ENCODE measurements at places on chromosomes 6 and 20. TPM values are rescaled to one million over a fixed set of nuclear protein-coding genes. Genes with fewer than 3 reads are reported as not detected.

GRCh38 chr20:44406572-44407137 is 51.2 kb downstream of the HNF4A start:
- no peak for DNase-seq

DNA sequence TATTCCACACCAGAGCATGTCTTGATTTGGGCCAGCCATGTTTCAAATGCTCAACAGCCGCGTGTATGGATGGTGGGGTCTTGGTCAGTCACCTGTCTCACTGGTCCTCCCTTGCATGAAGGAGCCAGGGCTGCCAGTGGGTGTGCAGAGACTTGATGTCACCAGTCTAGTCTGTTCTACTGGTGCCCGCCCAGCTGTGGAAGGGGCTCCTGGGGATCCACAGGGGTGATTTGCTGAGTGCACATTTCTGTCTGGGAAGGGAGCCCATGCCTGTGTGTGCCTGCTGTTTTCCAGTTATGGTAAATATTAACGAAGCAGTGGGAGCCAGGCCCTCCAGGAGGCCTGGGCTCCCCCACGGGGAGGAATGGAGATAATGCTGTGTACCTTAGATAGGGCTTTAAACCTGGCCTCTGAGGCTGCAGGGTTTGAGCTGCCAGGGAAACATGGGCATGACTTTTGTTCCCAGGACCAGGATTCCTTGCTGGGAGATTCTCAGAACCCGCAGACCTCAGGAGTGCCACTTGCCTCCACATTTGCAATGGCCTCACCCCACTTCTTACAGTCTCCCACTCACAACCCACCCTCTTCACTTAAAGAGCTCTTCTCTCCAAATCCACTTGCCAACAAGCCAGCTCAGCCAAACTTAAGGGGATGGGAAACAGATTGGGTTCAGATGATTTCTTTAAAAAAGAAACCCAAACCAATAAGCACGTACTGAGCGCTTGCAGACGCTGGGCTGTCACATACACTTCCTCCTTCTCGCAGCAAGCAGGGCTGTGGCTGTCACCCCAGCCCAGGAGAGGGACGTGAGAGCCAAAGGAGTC is 54.1 kb downstream of the VEGFA start:
- no peak for DNase-seq

GRCh38 chr20:8583566-8584043 is 451.5 kb downstream of the PLCB1 start:
- DNase-seq: no peak

DNA sequence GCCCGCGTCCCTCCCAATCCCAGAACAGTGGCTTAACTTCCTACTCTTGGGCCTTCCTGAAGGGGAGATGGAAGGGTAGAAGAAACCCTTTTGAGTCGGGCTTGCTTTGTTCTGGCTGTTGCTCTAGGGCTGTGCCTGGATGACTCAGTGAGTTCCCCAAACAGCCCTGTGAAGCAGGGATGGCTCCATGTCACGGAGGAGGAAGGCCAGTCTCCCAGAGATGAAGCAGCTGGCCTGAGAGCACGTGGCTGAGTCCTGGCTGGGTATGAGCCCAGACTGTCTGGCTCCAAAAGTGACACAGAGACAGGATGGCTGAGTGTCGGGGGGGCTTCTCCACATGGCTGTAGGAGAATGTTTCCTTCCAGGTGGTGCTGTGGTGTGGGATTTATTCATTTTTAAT is 4.6 kb downstream of the SYTL3 start:
- DNase-seq: no peak

GRCh38 chr6:18330548-18331081 is 56.5 kb upstream of the RNF144B start:
- no peak for DNase-seq

- no peak for DNase-seq
These were observed 862 bp upstream of the SOBP start for GRCh38 chr6:107488875-107489635.

DNA sequence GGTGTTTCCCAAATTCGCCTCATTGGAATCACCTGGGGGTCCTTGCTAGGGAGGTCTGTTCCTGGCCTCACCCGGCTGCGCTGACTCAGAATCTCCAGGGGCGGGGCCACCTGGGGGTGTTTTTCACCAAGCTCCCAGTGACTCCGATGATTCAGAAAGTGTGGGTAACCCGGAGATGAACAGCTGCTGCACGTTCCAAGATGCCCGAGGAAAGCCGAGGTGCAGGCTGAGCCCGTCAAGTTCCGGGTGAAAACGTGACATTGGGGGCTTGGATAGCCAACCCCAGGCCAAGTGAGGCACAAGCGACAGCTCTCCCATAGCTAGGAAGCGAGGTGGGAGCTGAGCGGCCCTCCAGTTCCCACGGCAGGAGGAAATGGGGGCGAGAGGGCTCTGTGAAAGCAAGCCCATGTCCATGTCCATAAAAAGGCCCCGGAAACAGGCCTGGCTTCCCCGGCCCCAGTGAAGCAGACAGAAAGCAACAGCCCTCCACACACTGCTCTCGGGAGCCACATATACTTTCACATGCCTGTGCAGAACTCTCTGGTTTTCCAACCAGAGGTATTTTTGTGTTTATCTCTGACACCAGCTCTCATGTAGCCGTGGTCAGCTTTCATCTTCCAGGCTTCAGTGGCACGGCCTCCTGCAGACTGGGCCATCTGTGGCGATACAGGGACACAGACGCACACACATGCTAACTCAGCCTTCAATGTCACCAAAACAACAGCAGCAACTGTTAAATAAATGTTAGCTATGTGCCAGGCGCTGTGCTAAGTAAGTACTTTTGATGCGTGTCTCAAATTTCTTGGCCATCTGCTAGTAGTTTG is 90.7 kb upstream of the CCDC28A start:
- DNase-seq: peak; percentile 65

- peak; percentile 46 for DNase-seq
These were observed 348.5 kb upstream of the BTBD3 start for GRCh38 chr20:11569163-11569562.

GRCh38 chr20:39785252-39785917 is 823.2 kb downstream of the DHX35 start:
- no peak for DNase-seq

GRCh38 chr6:147625946-147626345 is 117.5 kb downstream of the SAMD5 start:
- DNase-seq: no peak

DNA sequence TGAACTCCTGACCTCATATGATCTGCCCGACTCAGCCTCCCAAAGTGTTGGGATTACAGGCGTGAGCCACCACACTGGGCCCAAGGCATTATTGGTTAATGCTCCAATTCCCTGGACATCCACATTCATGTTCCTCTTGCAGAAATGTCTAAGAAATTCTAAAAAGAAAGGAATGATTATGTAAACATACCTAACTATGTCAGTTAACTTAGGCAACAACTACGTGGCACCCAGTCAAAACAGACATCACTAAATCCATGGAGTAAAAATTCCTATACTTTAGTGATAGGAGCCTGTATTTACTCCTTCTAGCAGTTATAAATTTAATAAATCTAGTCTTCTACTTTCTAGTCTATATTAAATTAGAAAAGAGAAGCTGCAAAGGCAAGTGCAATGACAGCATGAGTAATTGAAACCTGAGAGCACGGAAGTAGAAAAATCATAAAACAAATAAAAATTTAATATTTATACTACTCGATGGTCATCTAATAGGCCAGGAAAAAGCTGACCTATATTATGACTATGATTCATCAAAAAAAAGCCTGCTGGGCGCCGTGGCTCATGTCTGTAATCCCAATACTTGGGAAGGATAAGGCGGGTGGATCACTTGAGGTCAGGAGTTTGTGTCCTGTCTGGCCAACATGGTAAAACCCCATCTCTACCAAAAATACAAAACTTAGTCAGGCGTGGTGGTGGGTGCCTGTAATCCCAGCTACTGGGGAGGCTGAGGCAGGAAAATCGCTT is 4.2 kb downstream of the AHI1 start:
- DNase-seq: peak; percentile 69

- no peak for DNase-seq
These were observed 9.4 kb downstream of the CCNC start for GRCh38 chr6:99559057-99559456.

GRCh38 chr20:61478094-61478493 is 226.0 kb downstream of the CDH4 start:
- DNase-seq: no peak

DNA sequence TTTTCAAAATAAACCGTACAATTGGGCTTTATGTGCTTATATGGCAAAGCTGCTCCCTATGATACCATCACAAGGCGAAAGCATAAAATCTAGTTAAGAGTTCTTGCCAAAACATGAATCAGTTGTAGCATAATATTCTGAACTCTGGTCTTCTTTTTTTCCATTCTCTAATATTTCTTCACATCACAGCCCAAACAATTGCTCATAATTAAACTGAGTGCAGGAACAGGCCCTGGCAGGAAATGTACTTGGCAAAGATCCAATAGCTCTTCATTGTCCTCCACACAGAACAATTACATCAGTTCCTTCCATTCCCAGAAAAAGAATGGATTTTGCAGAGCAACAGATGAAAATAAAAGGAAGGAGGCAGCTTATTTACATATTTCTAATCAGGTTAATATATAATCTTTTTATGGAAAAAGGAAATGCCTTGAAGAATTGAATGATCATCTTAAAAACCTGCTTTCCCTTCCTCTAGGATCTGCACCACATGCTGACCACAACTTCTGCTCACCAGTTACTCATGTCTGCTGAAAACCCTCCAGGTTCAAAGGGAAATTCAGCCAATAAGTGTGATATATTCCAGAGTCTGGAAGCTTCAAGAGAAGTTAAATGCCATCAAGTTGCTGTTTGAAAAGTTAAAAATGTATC is 123.3 kb upstream of the COL21A1 start:
- DNase-seq: peak; percentile 89

- DNase-seq: no peak
These were observed 95.9 kb upstream of the ADGRF1 start for GRCh38 chr6:47138046-47138445.

- DNase-seq: no peak
These were observed 144.6 kb downstream of the SOBP start for GRCh38 chr6:107634324-107635056.

DNA sequence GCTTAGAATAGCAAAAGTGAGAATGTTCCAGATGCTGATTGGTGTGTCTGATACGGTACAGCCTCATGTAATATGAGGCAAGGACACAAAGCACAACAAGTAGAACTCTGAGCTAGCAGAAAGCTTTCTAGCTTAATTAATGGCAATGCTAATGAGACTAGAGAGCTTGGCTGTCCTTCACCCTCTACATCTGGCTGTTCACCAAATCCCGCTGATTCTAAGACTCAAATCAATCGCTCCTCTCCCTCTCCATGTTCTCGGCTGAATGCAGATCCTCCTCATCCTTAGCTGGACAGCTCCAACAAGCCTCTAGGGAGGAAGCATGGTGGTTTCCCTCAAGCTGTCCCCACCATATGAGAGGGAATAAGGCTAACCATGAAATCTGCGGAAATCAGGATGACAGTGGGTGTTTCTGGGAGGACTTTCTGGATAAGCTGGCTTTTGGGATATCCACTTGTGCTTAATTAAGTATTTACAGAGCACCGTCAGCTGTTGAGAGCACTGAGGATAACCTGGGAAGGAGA is 128.9 kb downstream of the FOXC1 start:
- DNase-seq: no peak

- DNase-seq: no peak
These were observed 130.4 kb upstream of the CCDC28A start for GRCh38 chr6:138643210-138643609.

DNA sequence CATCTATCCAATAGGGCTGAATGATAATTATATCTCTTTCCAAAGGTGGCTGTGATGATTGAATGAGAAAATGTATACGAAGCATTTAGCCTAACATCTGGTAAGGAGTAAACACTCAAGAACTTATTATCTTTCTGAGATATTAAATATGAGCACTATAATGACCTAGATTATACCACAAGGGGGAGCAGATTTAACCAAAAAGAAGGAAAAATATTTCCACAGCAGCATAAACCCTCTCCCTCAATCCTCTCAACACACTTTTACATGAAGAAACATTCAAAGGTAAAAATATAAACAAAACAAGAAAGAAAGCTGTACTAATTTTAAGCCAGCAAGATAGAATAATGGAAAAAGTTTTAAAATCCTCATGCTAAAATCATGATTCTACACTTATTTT is 68.4 kb downstream of the SHPRH start:
- peak; percentile 41 for DNase-seq

GRCh38 chr6:94462231-94462630 is 1042.9 kb upstream of the EPHA7 start:
- DNase-seq: no peak

- DNase-seq: peak; percentile 15
These were observed 235.3 kb upstream of the CEP162 start for GRCh38 chr6:84462698-84463097.

GRCh38 chr6:108363889-108364313 is 69.0 kb downstream of the AFG1L start:
- DNase-seq: no peak

DNA sequence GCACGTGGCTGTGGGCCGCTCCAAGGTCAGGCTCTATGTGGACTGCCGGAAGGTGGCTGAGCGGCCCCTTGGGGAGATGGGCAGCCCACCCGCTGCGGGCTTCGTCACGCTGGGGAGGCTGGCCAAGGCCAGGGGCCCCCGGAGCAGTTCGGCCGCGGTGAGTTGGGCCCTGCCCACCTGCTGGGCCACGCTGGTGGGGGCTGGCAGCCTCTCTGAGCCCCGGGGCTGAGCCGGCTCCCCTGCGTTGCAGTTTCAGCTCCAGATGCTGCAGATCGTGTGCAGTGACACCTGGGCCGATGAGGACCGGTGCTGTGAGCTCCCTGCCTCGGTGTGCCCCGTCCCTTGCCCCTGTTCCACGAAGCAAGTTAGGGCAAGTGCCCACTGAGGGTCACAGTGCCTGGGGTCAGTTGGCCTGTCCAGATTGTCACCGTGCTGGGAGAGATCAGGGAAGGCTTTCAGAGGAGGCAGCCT is 27.1 kb downstream of the COL20A1 start:
- no peak for DNase-seq

DNA sequence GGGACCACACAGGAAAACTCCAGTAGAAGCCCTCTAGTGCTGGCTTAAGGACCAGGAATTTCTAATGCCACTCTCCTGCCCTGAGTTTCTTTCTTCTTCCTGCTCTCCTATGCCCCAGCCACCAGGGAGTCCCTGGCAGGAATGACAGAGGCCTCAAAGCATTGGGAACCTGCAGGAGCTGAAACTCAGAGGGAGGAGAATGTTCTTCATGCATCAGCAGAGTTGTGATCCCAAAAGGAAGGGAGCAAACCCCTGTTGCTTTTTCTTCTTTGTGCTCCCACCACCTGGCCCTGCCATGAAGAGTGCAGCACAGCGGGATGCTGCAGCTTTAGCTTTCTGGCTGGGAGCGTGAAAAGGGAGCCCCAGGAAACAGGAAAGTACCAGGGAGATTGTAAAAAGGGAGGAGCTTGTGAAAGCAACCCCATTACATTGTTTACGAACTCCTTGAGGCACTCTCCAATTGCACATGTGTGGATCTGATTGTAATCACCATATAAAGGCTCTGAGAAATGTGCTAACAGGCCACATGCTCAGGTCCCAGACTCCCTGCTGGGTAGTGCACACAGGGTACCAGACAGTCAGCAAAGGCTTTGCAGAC is 34.7 kb upstream of the FKBP1A start:
- DNase-seq: peak; percentile 30

- DNase-seq: no peak
These were observed 304.1 kb downstream of the CDH4 start for GRCh38 chr20:61556111-61556510.

Gene PROKR2
- not detected for total RNA-seq

Gene MROH8
- total RNA-seq: 0.58 TPM

Gene KCNS1
- not detected for total RNA-seq

Gene TFAP2A
- 29.4 TPM for total RNA-seq

Measured in PC-3 (cell line).